ENCODE measurements at places on chromosomes 11 and 22.

DNA sequence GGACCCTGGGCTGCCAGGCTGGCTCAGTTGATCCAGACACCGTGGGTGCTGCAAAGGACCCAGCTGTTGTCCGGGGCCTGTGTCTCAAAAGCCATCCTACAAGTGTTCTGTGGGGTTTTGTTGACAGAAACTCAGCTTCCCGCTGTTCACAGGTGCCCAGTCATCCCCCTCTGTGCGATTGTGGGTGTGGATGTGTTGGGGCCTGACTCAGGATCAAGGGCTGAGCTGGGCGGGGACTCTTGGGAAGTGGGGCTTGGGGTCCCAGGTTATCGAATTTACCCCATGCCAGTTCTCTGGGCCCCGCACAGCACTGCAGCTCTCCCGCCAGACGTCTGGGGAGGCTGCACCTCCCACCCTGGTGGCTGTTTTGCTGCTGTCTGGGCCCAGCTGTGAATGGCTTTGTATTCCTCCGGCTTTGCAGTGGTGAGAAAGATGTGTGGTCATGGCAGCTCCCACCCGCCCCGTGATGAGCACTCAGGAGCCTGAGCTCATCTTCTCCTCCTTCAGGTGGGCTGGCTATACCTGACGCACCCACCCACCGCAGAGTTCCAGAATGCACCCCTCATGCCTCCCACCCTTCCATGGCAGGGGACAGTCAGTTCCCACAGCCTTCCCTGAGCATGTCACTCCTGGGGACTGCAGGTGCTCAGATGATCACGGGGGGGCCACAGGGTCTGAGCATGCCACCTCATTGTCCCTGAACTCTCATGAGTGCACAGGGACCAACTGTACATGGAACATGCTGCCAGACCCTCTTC lies 3.6 kb upstream of the AP2A2 start:
- peak; percentile 4 for DNase-seq

DNA sequence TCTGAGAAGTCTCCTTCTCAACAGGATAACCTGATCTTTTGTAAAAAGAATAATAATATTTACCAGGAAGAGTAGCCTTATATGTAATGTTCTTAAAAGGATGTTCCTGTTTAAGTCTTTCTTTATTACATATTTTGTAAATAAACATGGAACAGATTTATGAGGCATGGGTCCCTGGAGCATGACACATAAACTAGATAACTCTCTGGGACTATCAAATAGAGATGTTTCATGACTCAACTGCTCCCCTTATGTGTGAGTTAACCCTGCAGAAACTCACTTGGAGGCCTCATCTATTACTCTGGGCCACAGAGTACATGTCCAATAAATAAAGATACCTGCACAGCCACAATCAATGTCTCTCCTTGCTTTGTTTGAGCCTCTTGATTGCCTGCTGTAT lies 64.6 kb downstream of the GDPD4 start:
- DNase-seq, result no peak

DNA sequence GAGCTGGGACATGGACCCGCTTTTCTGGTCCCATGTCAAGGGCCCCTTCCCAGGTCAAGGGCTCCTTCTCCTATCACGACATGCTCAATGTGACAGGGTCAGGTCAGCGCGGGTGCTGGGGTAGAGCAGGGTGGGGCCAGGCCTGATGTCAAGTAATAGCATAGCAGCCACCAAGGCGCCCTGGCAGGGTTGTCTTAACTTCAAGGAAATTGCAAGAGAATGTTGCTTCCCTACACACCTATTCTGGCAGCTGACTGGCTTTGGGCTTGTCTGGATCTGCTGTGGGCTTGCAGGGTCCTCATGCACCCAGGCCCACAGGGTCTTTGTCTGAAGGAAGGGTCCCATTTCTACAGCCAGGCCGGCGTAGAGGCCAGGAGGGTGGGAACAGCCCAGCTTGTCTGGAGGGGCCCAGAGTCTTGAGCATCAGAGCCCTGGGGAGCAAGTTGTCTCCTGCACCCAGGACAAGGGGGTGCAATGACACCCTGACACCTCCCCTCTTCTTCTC lies 71.4 kb downstream of the BUD13 start:
- DNase-seq, result no peak

DNA sequence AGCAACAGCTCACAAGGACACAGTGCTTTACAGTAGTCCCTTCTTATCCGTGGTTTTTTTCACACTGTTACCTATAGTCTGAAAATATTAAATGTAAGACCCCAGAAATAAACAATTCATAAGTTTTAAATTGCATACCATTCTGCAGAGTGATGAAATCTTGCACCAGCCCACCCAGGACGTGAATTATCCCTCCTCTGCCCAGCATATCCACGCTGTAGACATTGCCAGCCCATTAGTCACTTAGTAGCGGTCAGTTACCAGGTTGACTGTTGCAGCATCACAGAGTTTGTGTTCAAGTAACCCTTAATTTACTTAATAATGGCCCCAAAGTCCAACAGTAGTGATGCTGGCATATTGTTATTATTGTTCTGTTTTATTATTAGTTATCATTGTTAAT lies 3.6 kb downstream of the CLTCL1 start:
- DNase-seq, result no peak

DNA sequence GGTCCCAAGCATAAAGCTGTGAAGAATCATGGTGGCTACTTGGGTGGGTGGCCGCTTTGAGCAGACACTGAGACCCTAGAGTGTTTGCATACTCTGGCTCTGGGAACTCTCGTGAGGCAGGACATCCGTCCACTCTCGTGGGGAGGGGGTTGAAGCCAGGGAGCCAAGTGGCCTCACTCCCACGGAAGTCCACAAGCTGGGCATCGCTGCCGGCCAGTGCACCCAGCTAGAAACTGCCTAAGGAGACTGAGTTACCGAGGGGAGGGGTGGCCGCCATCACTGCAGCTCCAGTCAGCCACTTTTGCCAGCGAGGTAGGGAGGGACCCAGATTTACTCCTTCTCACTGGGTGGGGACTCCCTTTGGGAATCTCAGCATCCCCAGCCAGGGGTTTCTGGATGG lies 20.5 kb downstream of the MRGPRX2 start:
- no peak for DNase-seq

DNA sequence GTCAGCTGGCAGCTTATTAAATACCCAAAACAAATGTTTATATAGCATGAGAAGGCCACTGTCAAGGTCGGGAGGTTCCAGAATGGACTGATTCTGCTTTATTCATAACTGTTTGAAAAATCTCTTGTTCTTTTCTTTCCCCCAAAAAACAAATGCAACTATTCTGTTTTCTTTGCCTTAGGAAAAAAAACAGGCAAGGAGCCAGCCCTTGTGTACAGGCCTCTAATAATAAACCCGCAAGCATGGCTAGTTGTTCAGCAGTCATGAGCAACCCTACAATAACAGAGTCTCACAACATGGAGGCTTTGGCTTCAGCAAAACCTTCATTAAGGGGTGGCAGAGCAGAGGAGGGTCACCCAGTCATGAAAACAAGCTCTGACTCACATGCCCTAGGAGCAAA lies 191.7 kb downstream of the KIRREL3 start:
- no peak for DNase-seq

- DNase-seq, result no peak
These were observed 18.5 kb downstream of the TRIM5 start for GRCh38 chr11:5666402-5666793.

GRCh38 chr11:129331217-129331616 lies 44.4 kb upstream of the BARX2 start:
- no peak for DNase-seq

DNA sequence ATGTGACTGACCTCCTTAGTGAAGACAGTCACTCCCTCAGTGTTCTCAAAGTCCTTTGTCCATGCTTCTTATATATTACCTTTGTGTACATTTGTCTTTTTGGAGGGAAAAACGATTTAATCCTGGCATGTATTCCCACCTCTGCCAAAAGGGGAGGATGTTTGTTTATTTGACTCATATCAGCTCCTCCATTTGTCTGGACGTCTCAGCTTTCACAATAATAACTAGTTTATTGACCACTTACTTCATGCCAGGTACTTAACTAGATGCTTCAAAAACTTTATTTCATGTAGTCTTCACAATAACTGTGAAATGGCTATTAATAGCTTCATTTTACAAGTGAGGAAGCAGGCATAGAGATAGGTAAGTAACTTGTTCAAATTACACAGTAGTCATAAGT lies 5.3 kb downstream of the TBCEL start:
- no peak for DNase-seq

DNA sequence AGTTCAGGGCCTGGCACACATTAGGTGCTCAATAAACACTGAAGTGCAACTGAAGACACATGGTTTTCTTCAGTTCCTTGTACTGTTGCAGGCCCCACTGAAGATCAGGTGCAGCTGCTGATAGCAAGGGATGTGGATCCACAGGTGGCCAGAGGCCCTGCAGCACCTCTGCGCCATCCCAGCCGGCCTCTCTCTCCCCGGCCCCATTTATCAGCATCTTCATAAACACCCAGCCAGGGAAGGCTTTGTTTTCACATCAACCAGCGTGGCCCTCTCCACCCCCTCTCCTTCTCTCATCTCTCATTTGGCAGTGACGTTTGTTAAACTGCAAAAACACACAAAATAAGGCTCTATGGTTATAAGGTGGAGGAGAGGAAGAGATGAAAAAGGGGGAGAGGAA lies 528.8 kb downstream of the BUD13 start:
- DNase-seq, result no peak

Measured in Right ventricle myocardium inferior (tissue), 1 donor.